ENCODE measurements at places on chromosomes 3 and 15.

DNA sequence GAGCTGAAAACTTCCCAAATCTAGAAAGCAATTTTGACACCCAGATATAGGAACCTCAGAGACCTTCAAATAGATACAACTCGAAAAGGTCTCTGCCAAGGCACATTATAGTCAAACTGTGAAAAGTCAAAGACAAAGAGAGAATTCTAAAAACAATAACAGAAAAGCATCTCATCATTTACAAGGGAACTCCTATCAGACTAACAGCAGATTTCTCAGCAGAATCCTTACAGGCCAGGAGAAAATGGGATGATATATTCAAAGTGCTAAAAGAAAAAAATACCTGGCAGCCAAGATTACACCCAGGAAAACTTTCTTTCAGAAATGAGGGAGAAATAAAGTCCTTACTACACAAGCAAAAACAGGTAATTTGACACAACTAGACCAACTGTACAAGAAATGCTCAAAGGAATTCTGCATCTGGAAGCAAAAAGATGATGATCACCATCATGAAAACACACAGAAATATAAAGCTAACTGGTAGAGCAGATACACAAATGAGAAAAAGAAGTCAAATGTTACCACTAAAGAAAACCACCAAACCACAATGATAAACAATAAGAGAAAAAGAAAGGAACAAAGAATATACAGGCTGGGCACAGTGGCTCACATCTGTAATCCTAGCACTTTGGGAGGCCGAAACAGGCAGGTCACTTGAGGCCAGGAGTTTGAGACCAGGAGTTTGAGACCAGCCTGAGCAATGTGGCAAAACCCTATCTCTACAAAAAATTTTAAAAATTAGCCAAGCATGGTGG, 50.4 kb downstream of the ADAM10 start:
- no peak for DNase-seq

DNA sequence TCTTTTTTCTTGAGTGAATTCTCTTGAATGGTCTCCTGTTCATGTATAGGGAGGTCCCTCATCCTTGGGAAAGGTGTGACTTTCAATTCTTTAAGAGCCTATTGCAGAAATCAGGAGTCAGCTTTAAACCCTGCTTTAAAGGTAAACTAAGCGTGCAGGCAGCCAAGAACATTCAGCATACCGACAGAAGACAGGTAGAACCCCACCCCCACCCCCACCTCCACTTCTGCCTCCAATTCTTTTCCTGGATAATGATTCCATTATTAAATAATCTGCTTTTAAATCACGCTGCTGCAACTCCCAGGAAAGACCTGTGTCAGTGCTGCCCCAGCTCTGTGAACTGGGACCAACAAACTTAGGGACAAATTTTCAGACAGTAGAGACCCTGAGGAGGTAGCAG, 49.3 kb upstream of the SKOR1 start:
- no peak for DNase-seq

GRCh38 chr3:63193647-63194046, 84.5 kb upstream of the SYNPR start:
- no peak for DNase-seq

- no peak for DNase-seq
Measured at GRCh38 chr3:100072326-100073048, 41.8 kb downstream of the FILIP1L start.

DNA sequence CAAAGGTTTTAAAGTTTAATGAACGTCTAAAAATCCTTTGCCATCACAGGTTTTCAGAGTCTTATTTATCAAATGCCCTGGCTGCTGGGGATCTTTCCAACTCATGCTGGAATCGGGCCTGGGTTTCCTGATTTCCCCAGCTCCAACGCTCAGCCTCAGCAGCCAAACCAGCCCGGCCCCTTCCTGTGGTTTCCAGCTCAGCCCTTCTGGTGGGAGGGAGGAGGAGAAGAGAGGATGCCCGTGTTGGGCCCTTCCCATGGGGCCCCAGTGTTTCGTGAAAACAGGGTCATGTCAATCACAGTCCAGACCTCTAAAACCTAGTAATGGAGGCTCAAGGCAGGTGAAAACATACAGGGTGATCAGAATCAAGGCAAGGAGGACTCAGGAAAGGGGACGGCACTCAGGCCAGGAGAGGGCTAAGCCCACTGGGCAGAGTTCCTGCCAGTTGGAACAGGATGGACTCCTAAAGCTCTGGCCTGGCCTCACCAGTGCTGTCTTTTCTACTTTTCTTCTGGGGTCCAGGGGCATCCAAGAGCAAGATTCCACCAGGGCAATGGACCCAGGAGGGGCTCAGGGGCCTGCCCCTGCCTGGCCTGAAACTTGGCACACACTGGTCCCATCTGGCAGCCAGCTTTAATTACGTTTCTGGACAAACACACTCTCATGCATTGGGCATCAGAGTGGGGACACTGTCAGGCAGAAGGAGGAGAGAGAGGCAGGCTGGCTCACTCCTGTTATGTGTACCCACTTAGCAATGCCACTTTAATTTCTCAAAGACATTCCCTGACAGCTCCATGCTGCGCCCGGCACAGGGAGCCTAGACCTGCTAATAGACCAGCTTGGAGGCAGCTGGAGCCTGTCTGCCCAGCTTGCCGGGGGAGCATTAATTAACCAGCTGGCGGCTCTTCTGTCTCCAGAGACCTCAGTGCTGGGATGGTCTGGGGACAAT, 194.6 kb downstream of the FAM43A start:
- DNase-seq, result no peak

GRCh38 chr15:60922736-60923135, 306.4 kb downstream of the RORA start:
- no peak for DNase-seq

GRCh38 chr3:178075344-178075743, 460.9 kb upstream of the KCNMB2 start:
- no peak for DNase-seq

DNA sequence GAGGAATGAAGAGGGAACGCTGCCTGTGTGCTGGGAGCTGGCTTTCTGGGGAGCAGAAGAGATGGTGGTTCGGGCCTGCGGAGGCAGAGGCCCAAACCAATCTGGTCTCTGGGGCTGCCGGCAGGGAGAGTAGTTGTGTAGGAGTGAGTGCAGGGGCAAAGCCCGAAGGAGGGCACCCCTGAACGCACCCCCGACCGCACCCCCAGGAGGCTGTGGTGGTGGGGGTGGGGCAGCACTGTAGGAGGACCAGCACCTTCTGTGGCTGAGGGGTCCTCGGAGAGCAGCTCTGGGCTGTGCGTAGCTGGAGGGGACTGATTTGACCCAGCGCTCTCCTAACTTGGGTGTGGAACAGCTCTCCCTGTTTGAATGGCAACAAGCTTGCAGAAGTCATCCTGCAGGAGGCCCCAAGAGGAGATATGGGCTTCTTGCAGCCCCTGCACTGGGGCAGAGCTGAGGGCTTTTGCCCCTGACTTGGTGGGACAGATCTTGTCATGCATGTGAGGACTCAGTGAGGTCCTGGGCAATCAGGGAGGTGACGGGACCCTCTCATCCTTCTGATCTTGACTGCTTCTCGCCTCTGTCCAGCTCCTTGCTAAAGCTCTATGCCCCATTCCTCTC, 26.1 kb downstream of the C15orf39 start:
- DNase-seq, result no peak

DNA sequence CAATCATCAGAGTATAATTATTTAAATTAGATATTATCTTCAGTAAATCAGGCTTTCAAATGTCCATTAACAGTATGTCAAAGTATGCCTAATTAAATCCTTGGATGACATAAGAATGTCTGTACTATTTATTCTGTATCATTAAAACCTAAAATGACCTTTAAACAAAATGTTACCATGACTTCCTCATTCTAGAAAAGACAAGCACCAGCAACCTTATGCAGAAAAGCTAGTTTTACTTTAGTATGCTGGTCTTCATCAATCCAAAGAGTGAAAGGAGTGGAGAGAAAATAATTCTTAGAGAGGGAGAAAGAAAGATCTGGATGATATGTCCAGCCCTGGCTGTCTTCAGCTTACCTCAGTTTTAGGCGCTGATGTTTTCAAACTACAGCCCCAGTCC, 140.1 kb upstream of the UBE2E2 start:
- DNase-seq, result no peak

- DNase-seq, result no peak
Measured at GRCh38 chr15:72153269-72154000, 35.2 kb downstream of the SENP8 start.

DNA sequence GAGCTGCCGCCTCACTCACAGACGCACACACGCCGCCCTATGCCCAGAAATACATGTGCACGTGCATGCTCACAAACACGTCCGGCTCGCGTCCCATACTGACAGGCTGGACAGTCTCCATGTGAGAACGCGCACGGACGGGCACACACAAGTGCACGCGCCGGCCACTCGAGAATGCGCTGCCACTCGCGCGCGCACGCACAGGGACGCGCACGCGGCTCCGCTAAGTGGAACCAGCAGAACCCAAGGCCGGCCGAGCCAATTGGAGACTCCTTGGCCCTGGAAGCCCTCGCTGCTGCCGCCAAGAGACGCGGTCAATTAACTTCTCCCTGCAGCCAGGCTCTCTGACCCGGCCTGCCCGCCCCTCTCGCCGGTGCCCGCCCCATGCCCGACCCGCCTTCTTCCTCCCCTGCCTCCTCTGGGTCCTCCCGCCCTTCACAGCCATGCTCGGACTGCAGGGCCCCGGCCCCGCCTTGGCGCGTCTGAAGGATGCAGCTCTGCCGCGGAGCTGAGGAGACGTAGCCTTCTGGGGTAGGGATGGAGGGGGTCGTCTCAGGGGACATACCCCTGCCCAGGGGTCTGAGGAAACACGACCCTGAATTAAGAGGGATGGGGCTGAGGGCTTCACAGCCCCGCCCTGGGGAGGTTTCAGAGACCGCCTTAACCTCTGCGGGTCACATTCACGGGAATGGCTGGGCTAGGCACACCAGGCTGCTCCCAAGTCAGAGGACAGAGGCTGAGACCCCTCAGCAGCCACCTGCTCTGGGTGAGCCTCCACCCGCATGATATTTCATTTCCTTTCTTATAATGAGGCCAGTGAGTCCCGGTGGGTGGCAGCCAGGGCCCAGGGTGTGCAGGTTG, 15.0 kb downstream of the PTH1R start:
- no peak for DNase-seq

GRCh38 chr15:42027521-42027920, 6.7 kb upstream of the PLA2G4E start:
- DNase-seq, result no peak

- DNase-seq, result no peak
Measured at GRCh38 chr15:70382762-70383458, 285.2 kb upstream of the TLE3 start.

DNA sequence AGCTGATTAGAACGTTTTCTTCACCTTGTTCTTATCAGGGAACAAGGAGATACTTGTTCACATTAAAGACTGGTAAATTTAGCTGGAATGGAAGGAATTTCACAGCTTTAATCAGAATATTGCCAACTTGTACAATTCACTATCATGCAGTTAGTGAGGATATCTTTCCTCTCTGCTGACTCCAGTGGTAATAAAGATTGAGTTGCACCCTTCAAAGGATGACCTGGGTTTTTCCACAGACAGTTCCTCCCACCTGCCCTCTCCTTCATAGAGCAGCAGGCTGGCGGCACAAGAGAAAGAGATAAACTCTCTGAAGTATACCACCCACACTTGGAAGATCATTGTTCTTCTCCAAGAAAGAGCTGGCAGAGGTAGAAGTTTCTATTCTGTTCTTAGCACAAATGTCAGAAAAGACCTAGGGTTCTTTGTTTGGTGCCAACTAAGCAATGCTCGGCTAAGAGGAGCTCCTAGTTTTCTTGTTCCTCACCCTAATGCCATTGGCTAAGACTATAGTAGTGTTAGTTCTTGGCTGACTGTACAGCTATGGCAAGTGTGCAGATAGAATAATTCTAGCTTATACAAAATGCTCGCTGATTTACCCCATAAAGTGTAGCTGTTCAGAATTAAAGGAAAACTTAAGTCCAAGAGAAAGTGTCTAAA, 169.1 kb downstream of the CLSTN2 start:
- DNase-seq, result no peak

DNA sequence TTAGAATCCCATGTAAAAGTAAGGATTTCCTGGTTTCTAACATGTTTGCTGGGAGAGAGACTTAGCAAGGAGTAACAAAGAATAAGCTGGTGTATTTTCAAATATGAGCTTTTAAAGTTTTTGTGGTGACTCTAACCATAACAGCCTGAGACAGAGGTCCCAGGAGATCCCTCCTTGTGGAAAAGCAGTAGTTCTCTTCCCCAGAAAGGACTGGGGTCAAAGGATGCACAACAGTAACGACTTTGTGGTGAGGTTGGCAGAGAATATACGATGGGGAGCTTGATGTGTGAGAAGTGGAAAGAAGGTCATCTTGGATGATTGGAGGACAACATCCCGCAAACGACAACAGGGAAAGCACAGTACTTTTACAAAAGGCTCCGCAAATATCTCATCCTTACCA, 38.2 kb downstream of the ABHD5 start:
- DNase-seq, result no peak

GRCh38 chr3:135807879-135808278, 157.6 kb upstream of the PPP2R3A start:
- DNase-seq, result no peak

GRCh38 chr3:138200424-138200823, 13.3 kb downstream of the ARMC8 start:
- no peak for DNase-seq

DNA sequence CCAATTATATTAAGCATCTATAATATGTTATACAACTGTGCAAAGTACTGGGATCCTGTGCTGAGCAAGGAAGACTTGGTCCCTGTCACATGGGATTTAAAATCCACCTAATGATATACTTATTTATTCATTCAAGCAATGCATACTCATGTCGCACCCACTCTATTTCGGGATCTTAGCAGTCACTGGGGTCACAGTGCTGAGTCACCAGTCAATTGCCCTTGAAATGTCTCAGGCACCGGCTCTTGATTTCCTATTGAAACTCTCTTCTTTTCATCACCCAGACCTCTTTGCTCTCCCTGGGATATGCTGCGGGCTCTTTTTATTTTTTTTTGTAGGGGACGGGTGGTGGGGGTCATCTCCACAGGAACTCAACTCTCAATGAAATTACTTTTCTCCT, 194.5 kb upstream of the GAP43 start:
- DNase-seq, result no peak

DNA sequence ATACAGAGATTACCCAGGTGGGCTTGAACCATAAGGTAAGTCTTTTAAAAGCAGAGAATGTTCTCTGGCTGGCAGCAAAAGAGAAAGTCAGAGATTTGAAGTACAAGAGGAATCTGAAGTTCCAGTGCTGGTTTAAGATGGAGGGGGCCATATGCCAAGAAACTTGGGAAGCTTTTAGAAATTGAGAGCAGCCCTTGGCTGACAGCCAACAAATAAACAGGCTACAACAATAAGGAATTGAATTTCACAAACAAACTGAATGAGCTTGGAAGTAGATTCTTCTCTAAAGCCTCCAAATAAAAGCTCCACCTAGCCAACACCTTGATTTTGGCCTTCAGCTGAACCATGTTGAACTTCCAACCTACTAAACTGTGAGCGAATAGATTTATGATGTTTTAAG, 85.7 kb downstream of the TRIM42 start:
- DNase-seq, result no peak

DNA sequence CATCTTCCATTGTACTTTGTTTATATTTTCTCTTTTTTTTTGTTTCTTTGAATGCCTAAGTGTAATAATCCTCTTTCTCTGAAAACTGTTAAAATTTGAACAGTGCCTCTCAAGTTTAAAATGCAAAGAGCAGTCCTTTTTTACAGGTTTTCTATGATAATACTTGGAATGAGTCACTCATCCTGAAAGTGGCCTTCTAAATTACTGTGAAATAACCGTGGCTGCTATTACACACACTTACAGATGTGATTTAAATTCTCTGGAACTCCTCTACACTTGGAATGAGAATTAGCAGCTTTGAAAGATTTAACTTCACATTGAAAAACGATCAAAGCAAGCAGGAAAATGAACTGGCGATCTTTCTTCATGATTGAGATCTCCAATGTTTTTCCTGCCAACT, 105.9 kb downstream of the ROBO1 start:
- no peak for DNase-seq

All from NCI-H1436 treated with DMSO at 0.1 percent for 48 hours (cell line).